ENCODE measurements at places on chromosomes 6 and 20.

DNA sequence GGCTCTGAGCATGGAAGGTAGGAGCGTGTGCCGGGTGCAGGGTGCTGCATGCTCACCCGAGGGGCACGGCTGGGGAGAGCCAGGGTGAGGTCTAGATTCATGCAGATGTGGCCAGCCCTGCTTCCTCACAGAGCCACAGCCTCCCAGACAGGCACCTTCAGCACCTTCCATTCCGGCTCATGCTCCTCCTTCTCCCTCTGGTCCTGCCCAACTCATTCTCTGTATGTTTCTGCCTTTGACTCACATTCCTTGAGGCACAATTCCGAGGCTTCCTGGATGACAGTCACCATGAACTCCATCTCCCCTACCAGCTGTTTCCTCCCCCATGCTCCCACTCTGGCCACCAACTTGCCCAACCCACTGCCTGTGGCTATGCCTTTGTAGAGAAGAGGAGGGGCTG is 35.4 kb downstream of the DACT2 start:
- DNase-seq: no peak

DNA sequence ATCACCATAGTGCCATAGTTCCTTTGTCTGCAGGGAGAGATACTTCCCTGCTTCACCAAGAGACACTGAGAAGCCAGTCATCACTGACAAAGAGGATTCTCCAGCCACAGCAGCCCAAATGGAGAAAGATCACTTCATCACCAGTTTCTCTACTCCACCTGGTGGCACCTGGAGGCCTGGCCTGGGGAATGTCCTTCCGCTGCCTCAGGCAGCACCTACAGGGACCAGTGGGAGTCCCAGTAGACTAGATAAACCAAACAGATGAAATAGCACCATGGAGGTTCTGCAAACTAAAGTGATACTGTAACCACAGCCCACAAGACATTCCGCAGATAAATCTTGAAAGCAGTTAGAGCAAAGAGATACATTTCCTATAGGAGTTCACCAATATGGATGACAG is 266.5 kb downstream of the C6orf118 start:
- DNase-seq: no peak

DNA sequence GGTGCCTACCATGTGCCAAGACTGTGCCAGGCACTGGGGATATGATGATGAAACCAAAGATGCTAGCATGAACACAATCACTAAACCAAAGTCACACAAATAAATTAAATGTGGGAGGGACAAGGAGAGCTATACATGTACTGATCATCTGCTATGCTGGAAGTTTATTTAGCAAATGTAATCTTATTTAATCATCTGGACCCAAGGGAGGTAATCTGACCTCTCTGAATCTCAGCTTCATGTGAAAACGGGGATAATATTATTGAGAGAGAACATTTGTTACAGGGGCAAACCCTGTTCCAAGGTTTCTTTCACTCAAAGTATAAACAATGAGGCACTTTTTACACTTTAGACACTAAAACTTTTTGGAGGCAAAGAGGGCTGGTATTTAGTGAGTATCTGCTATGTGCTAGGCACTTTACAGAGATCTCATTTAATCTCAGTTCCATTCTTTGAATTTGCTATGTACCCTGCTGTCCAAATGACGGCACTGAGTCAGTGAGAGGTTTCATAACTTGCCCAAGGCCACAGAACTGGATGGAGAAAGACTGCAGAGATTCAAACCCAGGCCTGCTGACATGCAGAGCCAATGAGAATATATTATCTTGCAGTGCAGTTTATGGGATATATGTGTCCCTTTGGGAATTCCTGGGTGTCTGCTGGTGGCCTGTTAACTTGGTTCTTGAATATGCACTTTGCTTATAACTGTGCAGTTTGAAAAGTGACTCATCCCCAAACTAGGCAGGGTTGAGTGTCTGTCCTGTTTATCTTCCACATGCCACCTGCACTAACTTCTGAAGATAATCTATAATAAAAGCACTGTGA is 3.3 kb upstream of the ASXL1 start:
- DNase-seq: peak; percentile 43

DNA sequence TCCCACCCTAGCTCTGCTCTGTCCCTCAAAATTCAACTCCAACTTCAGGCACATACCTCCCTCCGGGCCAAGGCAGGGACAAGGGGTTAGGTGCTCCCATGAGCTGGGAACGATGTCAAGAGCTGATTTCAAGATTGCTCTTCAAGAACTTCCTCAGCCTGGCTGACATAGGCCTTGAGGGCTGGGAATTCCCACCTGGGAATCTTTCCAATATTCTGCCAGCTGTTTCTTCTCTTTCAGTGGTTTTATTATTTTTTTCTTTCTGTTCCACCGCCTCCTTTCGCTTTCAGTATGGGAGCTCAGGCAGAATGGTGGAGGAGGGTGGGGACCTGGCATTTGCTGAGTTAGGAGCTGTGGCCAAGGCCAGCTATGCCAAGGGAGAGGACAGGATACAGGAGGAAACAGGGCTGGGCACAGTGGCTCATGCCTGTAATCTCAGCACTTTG is 33.7 kb downstream of the SRSF3 start:
- DNase-seq: peak; percentile 62

DNA sequence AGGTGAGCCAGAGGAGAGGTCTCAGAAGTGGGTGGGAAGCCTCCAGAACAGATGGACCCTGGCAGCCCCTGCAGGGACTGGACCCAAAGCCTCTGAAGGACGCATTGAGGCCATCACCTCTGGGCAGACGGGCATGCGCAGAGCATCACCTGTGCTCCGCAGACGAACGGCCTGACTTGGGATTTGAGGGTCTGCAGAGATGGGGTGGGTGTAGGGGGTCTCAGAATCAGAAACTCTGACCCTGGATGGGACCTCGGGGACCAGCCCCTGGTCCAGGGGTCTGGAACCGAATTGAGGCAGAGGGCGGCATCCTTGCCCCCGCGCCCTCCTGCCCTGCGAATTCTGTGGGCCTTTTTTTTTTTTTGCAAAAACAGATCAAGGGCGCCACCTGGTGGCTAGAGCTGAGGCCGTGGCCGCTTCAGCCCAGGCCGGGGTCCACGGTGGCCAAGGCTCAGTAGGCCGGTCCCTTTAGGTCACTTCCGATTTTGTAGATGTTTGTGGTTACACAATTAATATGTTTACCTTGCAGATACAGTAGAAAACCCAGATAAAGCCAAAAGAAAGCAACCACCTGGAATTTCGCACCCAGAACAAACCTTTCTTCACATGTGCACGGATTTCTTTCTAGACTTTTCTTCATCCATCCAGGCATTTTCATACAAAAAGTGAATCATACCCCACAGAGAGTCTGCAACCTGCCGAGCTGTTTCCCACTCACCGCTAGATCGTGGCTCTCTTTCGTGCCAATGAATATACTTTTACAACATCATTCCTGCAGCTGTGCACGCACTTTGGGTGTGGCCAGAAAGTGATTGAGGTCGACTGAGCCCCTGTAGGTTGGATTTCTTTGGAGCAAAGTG is 25.9 kb downstream of the ZBP1 start:
- no peak for DNase-seq

DNA sequence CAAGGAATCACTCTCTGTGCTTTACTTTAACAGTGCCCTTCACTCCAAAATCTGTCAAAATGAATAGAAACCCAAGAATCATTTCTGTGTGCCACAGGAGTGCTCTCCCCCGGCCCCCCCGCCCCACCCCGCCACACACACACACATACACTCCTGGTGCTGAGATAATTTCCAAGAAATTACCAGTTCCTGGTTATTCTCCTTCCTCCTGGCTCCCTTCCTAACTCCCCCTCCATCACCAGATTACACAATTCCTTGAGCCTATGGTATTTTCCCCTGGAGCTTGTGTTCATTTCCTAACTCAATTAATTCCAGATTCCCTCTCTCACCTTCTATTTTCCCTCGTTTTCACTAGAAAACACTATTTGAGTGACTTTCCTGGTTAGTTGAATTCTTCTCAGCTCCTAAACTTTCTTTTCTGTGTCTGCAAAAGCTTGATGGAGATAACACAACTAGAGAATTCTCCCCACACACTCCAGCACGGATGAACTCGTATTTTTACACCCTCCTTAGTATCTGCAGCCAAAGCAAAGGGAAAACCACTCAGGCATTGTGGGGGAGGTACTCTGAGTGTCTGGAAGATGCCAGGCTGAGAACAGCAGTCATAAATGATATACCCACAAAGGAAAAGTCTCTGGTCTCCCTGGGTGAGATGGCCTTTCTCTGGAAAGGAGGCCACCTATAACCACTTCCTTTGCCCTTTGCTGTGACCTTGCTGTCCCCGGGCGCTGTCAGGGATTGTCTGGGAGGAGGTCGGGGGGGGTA is 1.9 kb upstream of the SLC24A3 start:
- DNase-seq: no peak

DNA sequence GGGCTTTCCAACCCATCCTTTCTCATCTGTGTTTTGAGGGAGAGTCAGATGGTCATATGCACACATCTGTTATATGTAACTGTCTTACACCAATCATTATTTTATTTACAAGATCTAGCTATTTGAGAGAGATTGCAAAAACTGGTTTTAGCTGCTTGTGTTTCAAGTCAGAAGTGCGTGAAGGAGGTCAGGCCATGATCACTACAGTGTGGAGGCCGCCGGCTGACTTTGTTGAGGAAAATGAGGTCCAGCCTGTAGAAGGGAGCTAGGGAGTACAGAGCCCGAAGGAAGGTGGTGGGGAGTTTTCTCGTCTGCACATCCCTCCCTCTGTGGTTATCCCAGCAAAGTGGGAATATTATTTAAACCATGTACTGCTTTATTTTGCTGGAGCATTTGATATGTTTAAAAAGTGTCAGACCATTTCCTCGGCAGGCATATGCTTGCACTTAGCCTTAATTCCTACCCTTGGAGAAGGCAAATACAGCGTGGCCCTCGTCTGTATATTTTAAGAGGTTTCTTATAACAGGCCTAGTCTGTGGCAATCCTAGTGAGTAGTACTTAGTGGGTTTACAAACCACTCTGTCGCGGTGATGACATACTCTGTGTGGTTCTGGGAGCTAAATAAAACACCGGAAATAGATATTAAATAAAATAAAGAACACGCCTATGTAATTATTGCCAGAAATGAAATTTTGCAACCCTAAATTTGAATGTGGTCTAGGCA is 95.6 kb downstream of the UST start:
- no peak for DNase-seq

DNA sequence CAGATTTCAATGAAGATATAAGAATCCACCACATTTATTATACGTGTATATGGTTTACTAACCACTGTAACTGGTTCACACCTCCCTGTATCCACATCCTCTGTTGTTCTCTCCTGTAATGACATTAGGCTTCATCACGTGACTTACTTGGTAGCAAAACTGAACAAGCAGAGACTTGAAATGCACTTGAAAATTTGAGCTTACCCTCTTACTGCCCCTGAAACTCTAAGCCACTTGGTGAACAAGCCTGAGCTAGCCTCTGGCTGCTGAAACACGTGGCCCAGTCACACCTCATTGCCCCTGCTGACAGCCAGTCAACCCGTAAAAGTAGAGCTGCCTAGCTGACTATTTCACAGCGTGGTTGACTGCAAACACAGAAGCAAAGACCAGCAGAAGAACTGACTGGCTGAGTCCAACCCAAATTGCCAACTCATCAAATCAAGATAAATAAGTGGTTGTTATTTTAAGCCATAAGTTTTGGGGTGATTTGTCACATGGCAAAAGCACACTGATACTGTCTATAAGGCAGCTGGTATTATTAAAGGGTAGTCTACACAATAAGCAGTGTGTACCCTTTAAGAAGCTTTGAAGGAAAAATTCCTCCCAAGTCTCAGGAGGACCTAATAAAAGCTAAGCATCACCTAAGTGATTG is 109.0 kb downstream of the RALGAPA2 start:
- no peak for DNase-seq

DNA sequence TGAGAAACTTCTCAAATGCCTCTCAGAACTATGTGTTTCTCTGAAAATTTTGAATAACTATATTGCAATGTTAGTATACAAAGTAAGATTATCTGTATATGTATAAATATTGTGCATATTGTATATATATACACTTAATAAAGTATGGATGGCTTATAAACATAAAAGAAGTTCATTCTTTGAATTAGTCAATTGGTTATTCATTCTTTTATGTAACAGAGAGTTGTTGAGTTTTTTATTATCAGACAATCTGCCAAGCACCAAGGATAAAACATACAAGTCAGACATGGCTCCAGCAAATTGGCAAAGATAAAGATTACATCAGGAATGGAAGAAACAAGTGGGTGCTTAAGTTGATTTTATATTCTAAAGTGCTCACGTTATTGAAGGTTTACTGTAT is 289.1 kb upstream of the EYS start:
- DNase-seq: no peak

GRCh38 chr20:24667689-24668383 is 198.4 kb downstream of the SYNDIG1 start:
- DNase-seq: no peak

- no peak for DNase-seq
Measured at GRCh38 chr6:124823240-124824111, 138.8 kb upstream of the RNF217 start.

- DNase-seq: no peak
Measured at GRCh38 chr6:82902290-82902689, 163.4 kb downstream of the UBE3D start.
